ENCODE measurements at places on chromosomes 5 and 9.

GRCh38 chr9:91298311-91298710 lies 63.4 kb downstream of the AUH start:
- no peak for DNase-seq

DNA sequence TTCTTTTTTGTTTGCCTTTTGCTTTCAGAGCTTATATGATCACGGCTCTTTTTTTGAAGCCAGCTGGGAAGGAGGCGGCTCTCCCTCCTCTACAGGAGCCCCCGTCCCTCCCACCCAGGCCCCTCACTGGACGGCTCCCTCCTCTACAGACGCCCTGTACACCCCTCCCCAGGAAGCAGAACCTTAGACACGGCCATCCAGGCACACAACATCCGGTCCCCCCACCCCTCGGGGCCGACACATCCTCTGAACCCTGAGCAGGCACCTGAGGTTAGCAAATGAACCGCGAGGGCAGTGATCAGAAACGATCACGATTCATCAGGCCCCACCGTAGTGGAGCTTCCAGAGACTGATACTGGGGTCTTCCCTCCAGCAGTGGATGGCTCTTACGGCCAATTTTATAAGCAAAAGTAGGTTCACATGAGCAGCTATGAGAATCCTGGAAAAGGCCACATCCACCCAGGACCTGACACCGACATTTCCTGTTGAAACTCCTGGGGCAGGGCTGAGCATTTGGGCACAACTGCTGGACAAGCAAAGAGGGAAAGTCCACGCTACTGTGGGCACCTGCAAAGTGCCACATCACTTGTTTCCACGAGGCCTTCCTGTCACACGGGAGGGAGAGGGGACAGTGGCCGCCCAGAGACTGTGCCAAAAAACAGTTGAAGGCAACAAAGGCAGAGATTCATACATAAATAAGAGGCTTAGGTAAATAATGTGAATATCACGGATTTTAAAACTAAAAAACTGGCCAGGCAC lies 78.9 kb downstream of the SEMA4D start:
- DNase-seq: peak; percentile 63

GRCh38 chr5:1105350-1106265 lies 6.3 kb downstream of the SLC12A7 start:
- peak; percentile 25 for DNase-seq

- DNase-seq: no peak
Observed at GRCh38 chr9:4243113-4243512, 56.8 kb downstream of the GLIS3 start.

- DNase-seq: no peak
Observed at GRCh38 chr5:166509085-166509484, 1782.4 kb upstream of the WWC1 start.

DNA sequence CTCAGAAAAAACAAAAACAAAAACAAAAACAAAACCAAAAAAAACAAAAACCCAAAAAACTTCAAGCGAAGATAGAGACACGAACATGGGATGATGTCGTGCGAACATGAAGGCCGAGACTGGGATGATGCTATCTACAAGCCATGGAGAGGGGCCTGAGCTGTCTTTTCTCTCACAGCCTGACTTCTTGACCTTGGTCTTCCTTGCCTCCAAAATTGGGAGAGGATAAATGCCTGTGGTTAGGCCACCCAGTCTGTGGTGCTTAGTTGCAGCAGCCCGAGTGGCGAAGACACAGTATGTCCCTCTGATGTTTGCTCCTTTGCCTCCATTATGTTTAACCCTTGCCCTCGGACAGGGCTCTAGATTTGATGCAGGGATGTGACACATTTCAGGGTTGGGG lies 130.4 kb upstream of the BASP1 start:
- no peak for DNase-seq

DNA sequence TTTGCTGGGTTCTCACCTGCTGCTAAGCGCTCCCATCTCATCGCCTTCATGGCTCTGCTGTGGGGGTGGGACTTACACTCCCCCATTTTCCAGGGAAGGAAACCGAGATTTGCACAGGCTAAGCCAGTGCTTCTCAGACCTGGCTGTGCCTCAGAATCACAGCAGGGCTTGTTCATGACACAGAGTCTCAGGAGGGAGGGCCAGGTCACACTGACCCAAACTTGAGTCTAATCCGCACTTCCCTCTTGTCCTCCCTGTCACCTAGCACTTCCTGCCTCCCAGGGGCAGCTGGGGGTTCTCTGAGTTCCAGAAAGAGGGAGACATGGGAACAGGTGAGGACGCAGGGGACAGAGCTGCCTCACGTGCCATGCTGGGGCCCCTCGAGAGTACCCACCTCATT lies 15.6 kb upstream of the IER5L start:
- DNase-seq: no peak

DNA sequence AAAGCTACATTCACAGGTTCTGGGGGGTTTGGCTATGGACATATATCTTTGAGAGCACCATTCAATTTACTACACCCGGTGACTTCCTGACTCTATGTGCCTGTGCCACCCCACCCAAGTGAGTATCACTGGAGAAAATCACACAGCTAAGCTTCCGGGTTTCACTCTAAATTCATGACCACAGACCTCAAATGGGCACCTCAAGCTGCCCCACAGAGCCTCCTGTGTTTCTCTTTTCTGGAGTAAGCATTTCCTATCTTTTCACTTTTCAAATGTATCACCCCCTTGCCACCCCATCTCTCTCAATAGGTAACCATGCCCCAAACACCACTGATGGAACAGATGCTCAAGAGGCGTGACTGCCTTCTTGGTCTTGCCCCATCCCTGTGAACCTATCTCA lies 49.2 kb upstream of the NEK6 start:
- DNase-seq: no peak

GRCh38 chr5:104598285-104598684 lies 1035.7 kb upstream of the NUDT12 start:
- DNase-seq: no peak

DNA sequence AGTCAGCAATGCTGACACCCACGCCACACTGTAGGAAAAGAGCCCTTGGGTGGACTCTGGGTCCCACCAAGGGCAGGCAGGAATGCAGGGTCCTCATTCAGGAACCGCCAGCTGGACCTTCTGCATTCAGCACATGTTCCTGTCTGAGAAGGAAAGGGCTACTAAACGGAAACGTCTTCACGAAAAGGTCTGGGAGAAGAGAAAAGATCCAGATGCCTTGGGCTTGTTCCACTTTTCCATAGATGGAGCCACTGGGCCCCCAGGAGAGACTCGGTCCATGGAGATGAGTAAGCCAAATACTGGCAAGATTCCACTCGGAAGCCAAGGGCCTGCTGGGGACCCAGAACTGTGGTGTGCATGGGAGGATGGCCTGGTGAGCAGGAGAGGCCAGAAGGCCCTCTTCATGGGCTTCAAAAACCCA lies 38.4 kb downstream of the LHFPL2 start:
- no peak for DNase-seq

DNA sequence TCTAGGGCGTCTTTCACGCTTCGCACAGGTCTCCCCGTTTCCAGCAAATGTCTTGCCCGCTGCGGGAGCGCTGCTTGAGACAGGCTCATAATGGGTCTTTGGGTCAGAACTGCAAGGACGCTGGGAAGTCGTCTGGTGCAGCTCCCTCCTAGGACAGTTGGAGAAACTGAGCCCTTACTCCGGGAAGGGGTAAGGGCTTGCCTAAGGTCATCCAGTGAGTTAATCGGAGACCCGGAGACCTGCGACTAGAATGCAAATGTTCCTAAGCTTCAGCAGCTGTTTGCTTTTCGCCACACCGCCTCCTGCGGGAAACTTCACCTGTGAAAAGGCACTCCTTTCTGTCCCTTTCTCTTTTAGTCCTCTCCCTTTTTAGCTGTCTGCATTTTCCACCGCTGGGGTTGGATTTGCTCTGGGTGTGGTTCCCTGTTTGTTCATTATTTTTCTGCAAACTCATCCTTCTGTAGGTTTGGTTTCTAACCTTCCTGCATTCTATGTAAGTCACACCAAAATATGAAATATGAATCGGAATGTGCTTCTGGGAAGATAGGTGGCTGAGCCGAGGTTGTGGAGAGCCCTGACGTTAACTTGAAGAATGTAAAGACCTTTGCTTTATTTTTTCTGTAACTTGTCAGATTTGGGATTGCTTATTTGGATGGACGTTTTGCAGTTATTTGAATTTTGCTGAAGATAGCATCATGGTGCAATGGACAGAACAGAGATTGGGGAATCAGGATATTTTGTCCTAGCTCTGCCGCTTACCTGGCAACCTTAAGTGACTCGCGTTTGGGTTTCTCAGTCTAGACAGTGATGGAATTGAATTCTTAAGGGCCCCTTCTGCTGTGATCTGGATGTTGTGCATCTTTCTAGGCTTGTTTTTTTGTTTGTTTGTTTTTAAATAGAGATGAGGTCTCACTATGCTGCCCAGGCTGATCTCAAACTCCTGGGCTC lies 909 bp downstream of the SLC36A1 start:
- no peak for DNase-seq

- no peak for DNase-seq
Observed at GRCh38 chr9:92728831-92729734, 35.5 kb downstream of the BICD2 start.

DNA sequence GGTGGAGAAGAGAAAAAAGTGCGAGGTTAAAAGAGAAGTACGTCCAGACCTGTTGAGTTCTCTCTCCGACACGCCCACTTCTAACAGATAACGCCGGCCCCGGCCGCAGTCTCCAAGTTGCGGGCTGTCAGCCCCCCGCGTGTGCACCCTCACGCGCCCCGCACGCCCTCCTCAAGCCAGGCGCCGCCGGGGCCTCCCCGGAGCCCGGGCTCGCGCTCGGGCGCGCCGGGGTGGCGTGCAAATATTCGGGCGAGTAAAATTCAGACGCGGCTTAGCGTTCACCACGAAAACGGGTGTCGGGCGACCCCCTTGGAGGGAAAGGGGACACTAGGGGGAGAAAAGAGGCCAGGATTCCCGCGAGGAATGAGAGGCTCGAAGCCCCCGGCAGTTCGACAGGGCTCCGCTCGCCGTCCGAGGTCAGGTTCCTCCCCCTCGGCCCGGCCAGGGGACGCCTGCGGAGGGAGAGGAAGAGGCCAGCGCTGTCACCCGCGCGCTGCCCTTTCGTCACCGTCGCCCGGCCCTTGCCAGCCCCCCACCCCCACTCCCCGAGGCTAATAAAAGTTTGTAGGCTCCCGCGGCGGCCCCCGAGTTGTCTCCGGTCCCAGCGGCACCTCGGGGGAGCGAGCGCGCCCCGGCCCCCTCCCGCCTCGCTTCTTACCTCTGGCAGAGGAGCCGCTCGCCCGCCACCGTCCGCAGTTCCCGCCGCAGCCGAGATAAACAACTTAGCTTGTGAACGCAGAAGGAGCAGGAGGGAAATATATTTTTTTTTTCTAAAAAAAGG lies 743 bp downstream of the NR3C1 start:
- peak; percentile 19 for DNase-seq
